ENCODE measurements at places on chromosomes 7 and 10.

DNA sequence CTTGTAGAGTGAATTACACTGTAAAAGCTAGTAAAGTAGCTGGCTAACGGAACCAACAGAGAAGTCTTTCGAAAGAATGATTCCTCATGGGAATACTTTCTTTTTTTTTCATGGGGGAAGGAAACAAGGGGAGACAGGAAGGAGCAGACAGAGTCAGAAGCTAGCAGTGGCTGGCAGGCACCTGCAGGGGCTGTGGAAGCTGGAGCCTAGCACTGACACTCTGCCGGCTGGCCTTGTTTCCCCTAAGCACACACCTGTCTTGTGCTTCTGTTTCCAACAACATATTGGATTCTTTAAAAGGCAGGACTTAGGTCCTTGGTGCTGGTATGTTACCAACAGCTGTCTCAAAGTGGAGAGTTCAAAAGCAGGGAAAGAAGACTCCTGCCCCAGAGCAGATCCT lies 24.7 kb downstream of the NOD1 start:
- no peak for DNase-seq

GRCh38 chr7:52727632-52728031 lies 307.8 kb upstream of the POM121L12 start:
- DNase-seq, result no peak

- DNase-seq, result no peak
Observed at GRCh38 chr10:43902842-43903241, 254.2 kb upstream of the ZNF32 start.

GRCh38 chr7:19713676-19714075 lies 4.8 kb upstream of the POLR1F start:
- no peak for DNase-seq

- DNase-seq, result no peak
Observed at GRCh38 chr10:100877461-100877850, 35.3 kb upstream of the SLF2 start.

DNA sequence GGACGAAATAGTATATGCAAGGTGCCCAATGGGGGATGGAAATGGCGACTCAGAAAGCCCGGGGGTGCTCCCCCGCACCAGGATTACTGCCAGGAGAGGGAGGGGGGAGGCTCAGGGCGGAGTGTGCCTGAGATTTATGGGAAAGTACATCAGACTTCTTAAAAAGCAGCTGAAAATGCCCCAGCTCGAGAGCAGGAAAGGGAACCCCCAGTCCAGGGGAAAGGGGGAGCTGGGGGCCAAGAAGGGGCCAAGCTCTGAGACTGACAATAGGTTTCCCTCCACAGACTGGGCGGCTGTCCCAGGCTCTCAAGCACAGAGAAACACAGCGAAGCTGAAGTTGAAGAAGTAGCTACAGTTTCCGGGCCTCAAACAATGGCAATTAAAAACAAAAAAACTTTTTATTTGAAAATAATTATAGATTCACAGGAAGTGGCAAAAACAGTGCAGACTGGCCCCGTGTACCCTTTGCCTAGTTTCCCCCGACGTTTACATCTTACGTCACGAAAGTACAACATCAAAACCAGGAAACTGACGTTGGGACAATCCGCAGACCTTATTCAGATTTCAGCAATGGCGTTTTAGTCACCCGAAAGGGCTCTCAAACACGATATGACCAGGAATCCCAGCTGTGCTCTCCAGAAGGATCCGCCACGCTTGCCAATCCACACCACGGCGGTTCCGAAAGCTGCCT lies 83.9 kb upstream of the FGFR2 start:
- no peak for DNase-seq

DNA sequence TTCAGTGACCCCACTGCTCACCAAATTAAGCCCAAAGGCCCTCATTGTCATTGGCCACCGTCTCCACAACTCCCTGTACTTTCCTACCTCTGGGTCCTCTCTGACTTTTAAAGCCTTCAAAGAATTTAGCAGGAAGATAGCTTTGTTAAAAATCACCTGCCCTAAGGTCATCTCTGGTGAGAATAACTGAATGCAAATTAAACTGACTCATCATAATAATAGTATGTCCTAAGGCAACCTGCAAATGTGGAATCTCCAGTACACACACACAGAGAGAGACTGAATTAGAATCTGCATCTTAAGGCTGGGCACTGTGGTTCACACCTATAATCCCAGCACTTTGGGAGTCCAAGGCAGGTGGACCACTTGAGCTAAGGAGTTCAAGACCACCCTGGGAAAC lies 24.1 kb downstream of the OAT start:
- DNase-seq, result no peak

GRCh38 chr10:95500649-95501048 lies 60.5 kb downstream of the SORBS1 start:
- no peak for DNase-seq

GRCh38 chr7:127146746-127147536 lies 105.8 kb downstream of the GRM8 start:
- DNase-seq, result no peak

DNA sequence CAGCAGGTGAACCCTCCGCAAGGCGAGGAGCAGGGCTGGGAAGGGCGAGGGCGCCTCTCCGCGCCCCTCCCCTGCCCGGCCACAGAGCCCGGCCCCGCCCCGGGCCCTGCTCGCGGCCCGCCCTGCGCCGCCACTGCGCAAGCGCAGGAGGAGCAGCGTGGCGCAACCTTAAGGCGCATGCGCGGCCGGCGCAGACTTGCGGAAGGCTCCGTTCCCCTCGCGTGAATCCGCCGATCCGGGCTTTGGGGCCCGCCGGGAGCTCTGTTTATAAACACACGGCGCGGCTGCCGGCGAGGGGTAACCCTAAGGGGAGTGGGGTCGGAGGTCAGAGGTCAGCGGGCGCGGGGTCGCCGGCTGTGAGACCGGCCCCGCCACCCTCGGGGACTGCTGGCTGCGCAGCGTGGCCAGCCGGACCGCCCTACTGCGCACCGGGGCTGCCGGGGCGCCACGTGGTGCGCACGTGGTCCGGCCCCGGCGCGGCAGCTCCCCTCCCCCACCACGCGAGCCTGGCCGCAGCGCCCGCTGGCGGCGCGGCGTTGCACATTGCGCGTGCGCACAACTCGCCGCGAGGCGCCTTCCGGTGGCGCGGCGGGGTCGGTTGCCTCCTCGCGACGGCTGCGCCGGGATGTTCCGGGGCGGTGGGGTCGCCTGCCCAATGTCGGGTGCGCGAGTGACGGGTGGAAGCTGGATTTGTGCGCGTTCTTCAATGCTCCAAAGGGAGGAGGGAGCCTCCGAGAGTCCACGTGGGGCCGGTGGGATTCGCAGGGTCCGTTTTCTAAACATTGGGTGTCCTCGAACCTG lies 40.2 kb upstream of the FOXK1 start:
- DNase-seq, result peak; percentile 96
